ENCODE measurements at places on chromosomes 13 and 19.

DNA sequence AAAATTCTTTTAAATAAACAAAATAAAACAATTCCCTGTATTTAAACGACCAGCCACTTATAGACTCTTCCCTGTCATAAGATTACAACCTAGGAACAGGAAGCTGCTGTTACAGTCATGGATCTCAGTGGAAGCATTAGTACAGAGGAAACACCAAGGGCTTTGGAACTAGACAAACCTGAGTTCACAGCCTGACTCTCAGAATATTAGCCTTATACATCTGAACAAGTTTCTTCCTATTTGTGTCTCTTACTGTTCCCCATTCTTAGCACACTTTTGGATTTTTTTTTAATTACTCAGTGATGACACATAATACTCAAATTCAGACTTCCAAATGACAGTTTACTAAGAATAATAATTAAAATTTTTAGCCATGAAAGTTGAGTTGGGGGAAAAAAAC is 46.1 kb downstream of the ZDHHC20 start:
- no peak for DNase-seq

GRCh38 chr13:52156724-52157261 is 2.6 kb downstream of the NEK3 start:
- DNase-seq: no peak

- DNase-seq: no peak
Observed at GRCh38 chr13:91146601-91147000, 200.9 kb upstream of the MIR17HG start.

- DNase-seq: no peak
Observed at GRCh38 chr13:43805681-43806128, 18.9 kb upstream of the ENOX1 start.

DNA sequence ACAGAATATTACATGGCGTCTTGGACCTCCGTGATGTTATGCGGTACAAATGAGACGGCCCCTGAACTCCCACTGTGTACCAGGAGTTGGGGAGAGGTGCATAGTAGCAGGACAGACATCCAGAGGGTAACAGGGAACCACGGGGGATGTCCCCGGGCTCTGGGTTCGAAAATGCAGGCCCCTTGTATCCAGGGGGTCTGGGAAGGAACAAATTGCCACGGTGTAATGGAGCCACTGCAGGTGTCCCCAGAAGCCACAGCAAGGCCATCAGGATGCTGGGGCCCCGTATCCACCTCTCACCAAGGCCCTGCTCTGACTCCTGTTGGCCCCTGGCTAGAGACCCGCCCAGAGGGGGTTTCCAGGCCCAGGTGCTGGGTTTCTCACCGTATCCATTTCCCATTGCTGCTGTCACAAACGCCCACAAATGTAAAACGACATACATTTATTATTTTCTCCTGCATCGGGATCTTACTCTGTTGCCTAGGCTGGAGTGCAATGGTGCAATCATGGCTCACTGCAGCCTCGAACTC is 77.8 kb downstream of the INSR start:
- no peak for DNase-seq

DNA sequence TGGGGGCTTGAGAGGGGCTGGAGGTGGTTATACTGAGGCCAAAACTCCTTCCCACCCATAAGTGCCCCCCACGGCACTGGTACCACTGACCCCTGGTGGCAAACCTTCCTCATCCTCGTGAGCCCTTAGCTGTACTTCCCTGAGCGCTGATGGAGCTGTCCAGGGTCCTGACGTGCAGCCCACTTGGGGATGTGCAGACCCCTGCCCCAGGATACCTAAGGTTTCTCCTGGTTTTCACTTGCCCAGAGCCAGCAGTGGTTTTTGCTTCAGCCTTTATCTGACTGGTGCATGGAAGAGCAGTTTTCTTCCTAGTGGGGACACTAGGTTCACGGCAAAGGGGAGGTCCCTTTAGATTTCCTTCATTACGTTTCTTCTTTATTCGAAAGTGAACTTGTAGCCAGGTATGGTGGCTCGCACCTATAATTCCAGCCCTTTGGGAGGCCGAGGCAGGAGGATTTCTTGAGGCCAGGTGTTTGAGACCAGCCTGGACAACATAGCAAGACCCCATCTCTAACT is 28.7 kb upstream of the KCTD15 start:
- DNase-seq: peak; percentile 98

- peak; percentile 62 for DNase-seq
Observed at GRCh38 chr13:41311406-41312175, 524 bp downstream of the NAA16 start.

GRCh38 chr13:42717176-42717575 is 64.2 kb upstream of the FAM216B start:
- DNase-seq: no peak

GRCh38 chr13:51988988-51989618 is 22.1 kb downstream of the ATP7B start:
- no peak for DNase-seq

GRCh38 chr13:27794921-27795717 is 2.8 kb downstream of the GSX1 start:
- no peak for DNase-seq

- no peak for DNase-seq
Observed at GRCh38 chr13:59982631-59983382, 180.9 kb downstream of the DIAPH3 start.

DNA sequence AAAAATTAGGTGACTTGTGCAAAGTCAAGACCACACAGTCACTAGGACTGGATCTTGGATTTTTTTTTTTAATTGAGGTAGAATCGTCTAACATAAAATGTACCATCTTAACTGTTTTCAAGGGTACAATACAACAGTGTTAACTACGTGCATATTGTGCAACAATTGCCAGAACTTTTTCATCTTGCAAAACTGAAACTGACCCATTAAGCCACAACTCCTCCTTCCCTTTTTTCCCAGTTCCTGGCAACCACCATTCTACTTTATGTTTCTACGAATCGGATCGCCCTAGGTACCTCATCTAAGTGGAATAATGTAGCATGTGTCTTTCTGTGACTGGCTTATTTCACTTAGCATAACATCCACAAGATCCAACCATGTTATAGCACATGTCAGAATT is 37.5 kb upstream of the POMP start:
- DNase-seq: no peak

- DNase-seq: no peak
Observed at GRCh38 chr13:110274687-110275086, 32.3 kb downstream of the COL4A1 start.

Data from nephron progenitor cell (in vitro differentiated cells).